ENCODE measurements at places on chromosomes 12 and 14.

- no peak for DNase-seq
Measured at GRCh38 chr12:2614341-2614740, 180.4 kb upstream of the FKBP4 start.

- no peak for DNase-seq
Measured at GRCh38 chr12:8742501-8742900, 44.7 kb downstream of the RIMKLB start.

- no peak for DNase-seq
Measured at GRCh38 chr12:29350080-29350479, 30.9 kb downstream of the ERGIC2 start.

DNA sequence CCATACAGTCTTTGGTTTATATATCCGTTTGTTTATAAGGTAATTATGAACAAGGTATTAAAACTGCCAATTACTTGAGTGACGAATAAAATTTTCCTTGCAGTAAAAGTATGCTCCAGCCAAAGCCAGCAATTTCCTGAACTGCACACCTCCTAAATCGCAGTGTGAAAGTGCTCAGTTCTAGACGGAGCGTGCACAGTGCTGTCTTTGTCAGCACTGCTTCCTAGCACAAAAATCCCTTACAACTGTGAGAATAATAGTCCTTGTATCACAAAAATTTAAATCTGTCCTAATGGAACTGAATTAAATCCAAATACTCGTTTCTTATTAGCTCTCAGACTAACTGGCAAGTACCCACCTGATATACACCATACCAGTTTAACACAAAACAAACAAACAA lies 26.3 kb downstream of the LRIG3 start:
- no peak for DNase-seq

GRCh38 chr14:90726656-90727055 lies 89.6 kb downstream of the TTC7B start:
- DNase-seq, result no peak

- DNase-seq, result no peak
Measured at GRCh38 chr12:119412811-119413794, 78.6 kb downstream of the CCDC60 start.

DNA sequence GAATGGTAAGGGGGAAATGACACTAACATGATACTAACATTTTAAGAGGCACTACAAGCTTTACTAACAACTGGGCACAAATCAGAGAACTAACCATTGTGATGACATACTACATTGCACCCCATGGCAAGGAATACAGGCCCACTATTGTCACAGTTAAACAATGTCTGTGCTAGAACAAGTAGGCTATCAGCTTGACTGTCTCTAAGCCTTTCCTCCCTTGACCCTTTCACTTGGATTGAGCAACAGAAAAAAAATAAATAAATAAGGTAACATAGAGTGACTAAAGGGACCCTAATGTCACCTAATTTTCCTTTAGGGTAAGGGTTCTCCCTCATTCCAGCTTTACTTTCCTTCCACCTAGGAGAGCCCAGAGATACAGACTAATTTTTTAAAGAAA lies 4.4 kb downstream of the SLC38A2 start:
- no peak for DNase-seq

- no peak for DNase-seq
Measured at GRCh38 chr14:69695322-69696203, 71.4 kb upstream of the SRSF5 start.

- DNase-seq, result no peak
Measured at GRCh38 chr12:129704232-129704830, 199.5 kb downstream of the TMEM132D start.

- no peak for DNase-seq
Measured at GRCh38 chr12:20390846-20391245, 22.5 kb downstream of the PDE3A start.

GRCh38 chr14:100537446-100538350 lies 49.5 kb downstream of the BEGAIN start:
- DNase-seq, result no peak

GRCh38 chr12:31950088-31950487 lies 9.1 kb upstream of the RESF1 start:
- no peak for DNase-seq

DNA sequence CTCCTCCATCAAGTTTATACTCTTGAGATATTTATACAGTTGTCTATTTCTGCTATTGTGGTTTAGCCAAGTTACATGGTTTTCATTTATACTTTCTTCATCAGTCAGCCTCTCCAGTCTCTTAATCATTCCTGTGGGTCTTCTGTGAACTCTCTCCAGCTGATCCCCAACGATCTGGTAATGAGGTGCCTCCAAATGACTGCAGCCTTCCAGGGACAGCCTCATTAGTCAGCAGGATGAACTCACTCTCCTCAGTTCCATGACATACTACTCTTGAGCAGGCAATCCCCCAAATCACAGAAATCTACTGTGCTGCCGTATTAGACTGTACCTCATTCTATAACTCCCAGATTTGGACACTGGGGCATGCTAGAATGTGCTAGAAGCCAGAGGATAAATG lies 15.3 kb downstream of the AREL1 start:
- DNase-seq, result no peak

DNA sequence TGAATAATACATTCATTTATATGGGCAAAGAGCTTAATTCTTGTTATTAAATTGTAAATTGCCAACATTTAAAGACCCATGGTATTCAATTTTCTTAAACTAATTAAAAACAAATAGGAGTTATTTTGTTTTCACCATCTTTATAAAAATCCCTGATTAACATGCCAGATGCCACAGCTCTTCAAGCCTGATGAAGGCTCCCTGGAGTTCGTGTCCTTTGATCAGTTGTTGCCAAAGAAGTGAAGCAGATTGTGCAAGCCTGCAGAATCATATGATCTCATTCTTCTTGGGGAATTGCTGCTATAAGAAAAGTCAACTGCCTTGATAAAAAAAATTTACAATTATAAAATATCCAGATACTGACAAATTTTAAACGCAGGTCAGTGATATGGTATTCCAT lies 288.3 kb upstream of the PPFIA2 start:
- no peak for DNase-seq

- no peak for DNase-seq
Measured at GRCh38 chr14:105469456-105470349, 4.9 kb upstream of the CRIP2 start.

DNA sequence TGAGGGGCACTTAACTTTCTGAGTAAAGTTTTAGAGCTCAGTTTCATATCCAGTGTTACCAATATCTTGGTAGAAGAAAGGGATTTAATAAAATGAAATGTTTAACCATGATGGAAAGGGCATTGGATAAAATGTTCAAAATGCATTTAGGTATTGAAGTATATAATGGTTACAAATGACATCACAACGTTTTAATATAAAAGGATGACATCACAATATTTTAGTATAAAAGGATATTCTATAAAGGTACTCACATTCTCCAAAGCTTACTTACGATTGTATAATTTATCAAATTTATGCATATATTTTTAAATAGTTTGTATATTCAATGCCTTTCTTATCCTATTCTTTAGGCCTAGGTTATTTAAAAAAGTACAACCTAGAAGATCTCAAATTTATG lies 226.1 kb downstream of the PPFIA2 start:
- no peak for DNase-seq

DNA sequence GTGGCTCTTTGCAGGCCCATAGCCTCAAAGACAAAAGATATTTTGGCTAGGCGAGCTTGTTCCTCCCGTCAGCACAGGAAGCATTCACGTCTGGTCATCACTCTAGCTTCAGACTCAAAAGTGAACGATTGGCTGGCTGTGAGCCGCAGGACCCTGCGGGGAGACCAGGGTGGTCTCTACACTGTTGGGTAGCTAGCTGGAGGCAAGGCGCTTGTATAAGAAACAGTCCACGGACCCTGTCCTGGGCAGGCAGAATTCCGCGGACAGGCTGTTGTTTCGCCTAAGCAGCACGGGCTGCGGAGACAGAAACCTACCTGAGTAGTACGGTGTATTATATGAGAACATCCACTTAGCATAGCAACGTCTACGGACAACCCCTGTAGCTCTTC lies 29.6 kb downstream of the WBP11 start:
- DNase-seq, result no peak

- DNase-seq, result peak; percentile 19
Measured at GRCh38 chr14:69886453-69887242, 7.4 kb downstream of the SMOC1 start.

- no peak for DNase-seq
Measured at GRCh38 chr14:95275494-95275893, 44.2 kb downstream of the CLMN start.

- no peak for DNase-seq
Measured at GRCh38 chr14:105867961-105868599, 341.7 kb downstream of the TMEM121 start.

- no peak for DNase-seq
Measured at GRCh38 chr12:42469355-42470175, 120.0 kb downstream of the PRICKLE1 start.

GRCh38 chr14:24232645-24233537 lies at the start of gene GMPR2:
Gene GMPR2, plus strand, starts transcription at chr14:24232929. Its CDS starts 325 bp downstream, at chr14:24233254.
- DNase-seq, result peak; percentile 76

- no peak for DNase-seq
Measured at GRCh38 chr12:2578772-2579171, 216.0 kb upstream of the FKBP4 start.

DNA sequence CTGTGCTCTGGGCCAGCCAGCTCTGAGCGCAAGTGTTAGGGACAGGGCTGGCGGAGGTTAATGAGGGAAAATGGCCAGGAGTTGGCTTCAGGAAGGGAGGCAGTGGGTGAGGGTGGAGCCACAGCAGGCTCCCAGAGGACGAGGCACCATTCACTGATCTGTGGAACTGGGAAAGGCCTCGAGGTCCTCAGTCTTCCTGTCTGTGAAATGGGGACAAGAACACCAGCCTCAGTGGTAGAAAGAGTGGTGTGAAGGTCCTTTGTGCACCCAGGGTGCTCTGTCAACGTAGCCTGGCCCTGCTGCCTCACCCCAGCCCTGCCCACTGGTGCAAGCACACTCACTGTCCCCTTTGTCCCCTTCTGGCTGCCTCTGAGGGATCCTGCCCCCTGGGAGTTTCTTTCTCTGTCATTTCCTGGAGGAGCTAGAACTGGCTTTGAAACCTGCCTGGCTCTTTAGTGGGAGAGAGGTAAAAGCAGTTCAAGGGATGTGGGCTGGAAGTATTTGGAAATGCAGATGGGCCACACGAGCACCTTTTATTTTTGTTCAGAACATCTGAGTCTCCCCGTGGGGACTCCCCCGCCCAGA lies 25.0 kb downstream of the SYNDIG1L start:
- DNase-seq, result no peak

DNA sequence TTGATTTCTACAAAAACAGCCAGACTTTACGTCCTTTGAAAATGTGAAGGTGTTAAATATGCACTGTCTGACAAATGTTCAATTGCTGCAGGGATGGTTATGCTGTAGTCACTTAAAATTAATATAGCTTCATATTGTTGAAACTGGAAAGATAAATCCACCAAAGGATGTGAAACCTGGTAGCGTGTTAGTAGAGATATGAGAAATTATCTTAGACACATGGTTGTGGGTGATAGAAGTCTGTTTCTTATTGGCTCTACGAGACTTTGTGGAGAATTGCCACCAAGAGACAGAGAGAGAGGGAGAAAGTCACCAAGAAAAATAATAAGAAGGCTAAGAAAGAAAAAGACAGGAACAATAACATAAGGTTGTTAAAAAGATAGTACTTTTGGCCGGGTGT lies 2.6 kb upstream of the CAPRIN2 start:
- DNase-seq, result no peak

- no peak for DNase-seq
Measured at GRCh38 chr12:94689646-94690036, 39.3 kb upstream of the TMCC3 start.

Measured in DMS 273 treated with DMSO at 0.1 percent for 48 hours (cell line).